ENCODE measurements at places on chromosomes 1 and 21.

DNA sequence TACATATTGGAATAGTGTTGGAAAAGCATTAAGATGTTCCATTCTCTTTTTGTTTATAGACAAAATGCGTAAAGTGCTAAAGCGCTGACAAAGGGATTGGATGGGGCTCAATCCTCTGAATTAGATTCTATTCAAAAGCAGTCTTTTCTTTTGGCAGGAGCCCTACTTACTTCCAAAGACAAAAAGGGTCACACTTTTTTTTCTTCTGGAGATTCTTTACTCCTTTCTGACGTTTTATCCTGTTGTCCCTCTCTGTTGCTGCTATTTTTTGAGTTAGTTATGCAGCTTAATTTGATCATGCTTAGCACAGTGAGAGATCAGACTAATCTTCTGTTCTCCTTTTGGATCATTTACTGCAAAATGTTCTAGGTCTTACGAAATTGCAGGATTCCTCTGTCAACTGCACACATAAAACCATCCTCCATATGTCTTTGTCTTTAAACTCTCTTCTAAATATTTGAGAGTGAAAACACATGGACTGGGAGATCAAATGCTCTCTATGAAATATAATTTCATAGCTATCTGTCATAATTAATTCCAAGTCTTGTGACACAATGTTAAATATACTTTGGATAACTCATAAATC is 656.4 kb upstream of the ADGRL2 start:
- no peak for DNase-seq

- DNase-seq = no peak
Observed at GRCh38 chr21:36985751-36986594, 19.5 kb upstream of the HLCS start.

DNA sequence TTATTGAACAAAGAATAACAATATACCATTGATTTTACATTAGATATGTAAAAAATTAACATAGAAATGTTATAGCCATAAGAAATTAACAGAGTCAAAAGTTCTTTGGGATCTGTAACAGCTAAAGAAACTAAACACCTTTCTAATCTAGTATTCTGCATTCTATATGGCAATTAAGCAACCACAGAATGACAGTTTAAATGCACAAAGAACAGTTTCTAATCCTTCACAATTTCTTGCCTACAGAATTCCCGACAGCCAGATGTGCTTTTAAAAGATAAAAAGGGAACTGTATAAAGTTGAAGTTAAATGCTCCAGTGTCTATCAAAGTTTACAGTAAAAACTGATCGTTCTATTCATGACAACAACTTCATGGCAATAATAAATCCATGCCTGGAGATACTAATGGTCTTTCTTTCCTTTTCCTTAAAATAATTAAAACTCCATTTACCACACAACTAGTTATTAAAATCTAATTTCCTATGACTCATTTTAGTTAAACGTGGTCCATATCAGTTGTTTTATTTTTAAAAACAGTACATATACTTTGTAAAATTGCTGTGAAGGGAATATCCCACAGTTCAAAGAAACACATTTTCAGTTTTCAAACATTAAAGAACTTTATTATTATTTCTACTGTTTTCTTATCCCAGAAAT is 110.2 kb downstream of the EIF4G3 start:
- DNase-seq = no peak

DNA sequence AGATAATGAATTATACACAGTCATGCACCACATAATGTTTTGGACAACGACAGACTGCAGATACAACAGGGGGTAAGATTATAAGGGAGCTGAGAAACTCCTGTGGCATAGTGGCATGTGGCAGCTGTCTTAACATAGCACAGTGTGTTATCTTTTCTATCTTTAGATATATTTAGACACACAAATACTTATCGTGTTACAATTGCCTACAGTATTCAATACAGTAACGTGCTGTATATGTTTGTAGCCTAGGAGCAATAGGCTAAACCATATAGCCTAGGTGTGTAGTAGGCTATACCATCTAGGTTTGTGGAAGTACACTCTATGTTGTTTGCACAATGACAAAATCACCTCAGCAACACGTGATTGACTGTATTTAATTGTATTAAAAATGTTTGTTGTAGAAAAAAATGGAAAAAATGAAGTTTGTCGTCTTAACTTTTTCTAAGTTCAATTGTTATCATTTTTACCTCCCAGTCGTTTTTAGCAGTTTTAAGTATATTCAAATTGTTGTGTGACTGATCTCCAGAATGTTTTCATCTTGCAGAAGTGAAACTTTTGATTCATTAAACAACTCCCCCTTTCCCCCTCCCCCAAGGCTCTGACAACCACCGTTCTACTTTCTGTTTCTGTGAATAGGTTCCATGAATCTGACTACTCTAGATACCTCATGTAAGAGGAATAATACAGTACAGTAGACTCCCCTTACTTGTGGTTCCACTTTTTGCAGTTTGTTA is 351.0 kb upstream of the B3GALT2 start:
- no peak for DNase-seq

- no peak for DNase-seq
Observed at GRCh38 chr1:203130358-203130985, 2.9 kb downstream of the ADORA1 start.
